Stimulated activated CD8-positive, alpha-beta memory T cell treated with anti-CD3 and anti-CD28 coated beads, Interleukin-4, amount 100 ng/mL, for 4 hours (primary cell): ENCODE measurements at places on chromosomes 5 and 9.

DNA sequence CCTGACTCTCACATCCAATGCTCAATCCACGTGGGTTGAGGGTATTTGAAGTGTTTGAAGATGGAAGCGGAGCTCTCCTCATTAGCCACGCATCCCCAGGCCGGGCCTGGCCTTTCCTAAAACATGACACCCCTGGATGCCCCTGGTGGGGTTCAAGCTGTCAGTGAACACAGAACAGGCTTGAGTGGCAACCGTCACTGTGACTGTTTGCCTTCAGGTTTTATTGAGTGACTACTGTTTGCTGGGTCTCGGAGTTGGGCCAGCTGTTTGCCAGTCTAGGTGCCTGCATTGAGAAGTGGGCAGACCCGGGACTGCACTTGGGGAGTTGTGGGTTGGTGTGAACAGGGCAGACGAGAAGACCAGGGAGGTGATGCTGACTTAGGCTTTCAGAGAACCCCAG is 7.8 kb upstream of the OLFM1 start:
- DNase-seq: no peak

DNA sequence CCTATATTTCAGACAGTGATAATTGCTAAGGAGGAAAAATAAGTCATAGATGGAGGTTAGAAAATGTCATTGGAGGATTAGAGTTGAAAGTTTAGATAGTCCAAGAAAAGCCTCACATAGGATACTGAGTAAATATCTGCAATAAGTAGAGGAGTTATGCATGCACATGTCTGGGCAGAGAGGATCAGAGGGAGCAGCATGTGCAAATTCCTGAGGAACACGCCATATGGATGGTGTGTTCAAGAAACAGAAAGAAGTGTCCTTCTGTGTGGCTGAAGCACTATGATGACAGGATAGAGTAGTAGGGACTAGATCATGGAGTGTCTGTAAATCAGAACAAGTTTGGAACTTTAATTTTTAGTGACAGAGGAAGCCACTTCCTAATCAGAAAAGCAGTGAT is 52.2 kb downstream of the SGCD start:
- DNase-seq: no peak

- DNase-seq: no peak
These were observed 307.3 kb downstream of the PIK3R1 start for GRCh38 chr5:68522863-68523262.

DNA sequence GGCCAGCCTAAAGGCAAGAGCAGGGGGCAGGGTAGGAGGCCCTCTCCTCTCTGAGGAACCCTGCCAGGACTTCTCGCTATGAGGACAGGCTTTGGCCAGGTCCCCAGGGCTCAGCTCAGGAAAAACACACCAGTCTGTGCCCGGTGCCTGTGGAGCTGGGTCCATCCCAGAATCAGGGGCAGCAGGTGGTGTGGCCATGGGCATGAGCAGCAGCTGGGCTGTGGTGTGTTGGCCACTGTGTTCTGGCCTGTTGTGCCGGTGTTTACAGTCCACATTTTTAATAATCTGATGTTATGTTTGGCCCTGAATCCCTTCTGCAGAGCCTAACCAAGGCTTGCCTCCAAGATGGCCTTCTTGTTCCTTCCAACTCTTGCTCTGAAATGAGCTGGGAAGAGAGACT is 77.0 kb downstream of the FGF18 start:
- no peak for DNase-seq

DNA sequence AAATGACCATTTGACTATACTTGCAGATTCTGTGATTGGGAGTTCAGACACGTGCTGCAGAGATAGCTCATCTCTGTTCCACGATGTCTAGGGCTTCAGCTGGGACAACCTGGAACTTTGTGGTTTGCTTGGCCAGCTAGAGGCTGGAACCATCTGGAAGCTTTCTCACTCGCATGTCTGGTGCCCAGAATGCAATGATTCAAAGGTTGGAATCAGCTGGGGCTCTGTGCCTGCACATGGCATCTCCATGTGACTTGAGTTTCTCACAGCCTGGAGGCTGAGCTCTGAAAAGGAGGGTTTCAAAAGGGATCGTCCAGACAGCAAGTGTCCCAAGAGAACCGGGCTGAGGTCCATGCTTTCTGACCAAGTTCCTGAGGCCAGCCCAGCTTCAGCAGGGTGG is 465.2 kb downstream of the GADD45G start:
- no peak for DNase-seq

- no peak for DNase-seq
These were observed 9.0 kb upstream of the DIPK1B start for GRCh38 chr9:136703276-136703860.

GRCh38 chr9:1231998-1232919 is 182.1 kb downstream of the DMRT2 start:
- no peak for DNase-seq

GRCh38 chr9:107620801-107621200 is 131.2 kb upstream of the KLF4 start:
- DNase-seq: no peak

- no peak for DNase-seq
These were observed 49.5 kb upstream of the ELOVL7 start for GRCh38 chr5:60893521-60893920.

- DNase-seq: no peak
These were observed 14.7 kb downstream of the RAD1 start for GRCh38 chr5:34900652-34901051.

DNA sequence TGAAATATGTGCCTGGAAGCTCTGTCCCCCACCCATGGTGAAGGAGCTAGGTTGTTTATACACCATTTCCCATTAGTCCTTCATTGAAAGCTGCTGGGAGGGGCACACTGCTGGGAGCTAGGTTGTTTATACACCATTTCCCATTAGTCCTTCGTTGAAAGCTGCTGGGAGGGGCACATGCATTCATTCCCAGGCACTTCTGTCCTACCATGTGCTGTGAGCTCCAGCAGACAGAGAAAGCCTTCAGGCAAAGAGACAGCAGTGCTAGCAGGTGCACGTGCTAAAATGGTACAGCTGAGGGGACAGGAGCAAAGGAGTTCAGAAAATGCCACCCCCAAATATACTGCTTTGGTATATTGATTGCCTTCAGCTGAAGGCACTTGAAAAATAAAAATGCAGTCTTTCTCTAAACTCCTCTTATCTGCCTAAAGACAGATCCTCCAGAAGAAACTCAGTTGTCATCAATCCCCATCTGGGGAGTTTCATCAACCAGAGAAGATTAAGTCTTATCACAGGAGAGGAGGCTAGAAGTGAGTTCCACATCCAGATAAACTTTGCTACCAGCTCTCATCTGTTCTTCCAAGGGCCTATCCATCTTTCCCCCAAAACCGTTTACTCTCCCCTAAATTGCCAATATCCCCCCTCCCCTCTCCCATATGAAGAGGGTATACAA is 27.7 kb upstream of the DAPK1 start:
- DNase-seq: no peak

GRCh38 chr5:32092938-32093812 is 80.9 kb downstream of the GOLPH3 start:
- DNase-seq: peak; percentile 43

DNA sequence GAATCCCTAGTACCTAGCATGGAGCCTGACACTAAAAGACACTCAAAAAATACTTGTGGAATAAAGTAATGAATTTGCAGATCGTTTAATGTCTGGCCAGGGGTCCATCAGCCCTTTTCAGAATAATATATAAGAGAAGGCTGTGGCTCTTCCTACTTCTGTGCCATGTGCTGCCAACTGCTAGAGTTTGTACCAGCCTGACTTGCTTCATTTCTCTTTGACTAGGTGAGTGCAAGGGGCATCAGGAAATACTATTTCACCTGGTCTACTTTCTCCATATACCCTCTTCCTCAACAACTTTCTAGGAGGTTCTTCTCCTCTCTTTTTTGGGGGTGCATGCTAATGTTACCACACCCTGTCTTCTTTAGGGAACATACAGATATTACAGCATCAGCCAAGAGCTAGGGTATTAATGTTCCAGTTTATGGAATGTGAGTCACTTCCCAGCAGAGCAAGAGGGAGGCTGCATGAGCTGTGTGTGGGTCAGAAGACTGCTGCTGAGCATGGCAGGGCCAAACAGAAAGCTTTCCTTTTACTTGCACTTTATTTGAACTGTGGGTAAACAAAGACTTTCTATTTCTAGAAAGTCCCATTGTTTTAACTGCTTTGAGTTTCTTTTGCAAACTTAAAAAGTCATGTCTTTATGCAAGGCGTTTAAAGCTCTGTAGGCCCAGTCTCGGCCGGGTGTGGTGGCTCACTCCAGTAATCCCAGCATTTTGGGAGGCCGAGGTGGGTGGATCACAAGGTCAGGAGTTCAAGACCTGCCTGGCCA is 158.9 kb downstream of the ADAMTSL1 start:
- DNase-seq: no peak

GRCh38 chr5:170315154-170315553 is 17.6 kb upstream of the LCP2 start:
- DNase-seq: no peak

GRCh38 chr5:154349626-154350264 is 96.1 kb upstream of the SAP30L start:
- DNase-seq: no peak

DNA sequence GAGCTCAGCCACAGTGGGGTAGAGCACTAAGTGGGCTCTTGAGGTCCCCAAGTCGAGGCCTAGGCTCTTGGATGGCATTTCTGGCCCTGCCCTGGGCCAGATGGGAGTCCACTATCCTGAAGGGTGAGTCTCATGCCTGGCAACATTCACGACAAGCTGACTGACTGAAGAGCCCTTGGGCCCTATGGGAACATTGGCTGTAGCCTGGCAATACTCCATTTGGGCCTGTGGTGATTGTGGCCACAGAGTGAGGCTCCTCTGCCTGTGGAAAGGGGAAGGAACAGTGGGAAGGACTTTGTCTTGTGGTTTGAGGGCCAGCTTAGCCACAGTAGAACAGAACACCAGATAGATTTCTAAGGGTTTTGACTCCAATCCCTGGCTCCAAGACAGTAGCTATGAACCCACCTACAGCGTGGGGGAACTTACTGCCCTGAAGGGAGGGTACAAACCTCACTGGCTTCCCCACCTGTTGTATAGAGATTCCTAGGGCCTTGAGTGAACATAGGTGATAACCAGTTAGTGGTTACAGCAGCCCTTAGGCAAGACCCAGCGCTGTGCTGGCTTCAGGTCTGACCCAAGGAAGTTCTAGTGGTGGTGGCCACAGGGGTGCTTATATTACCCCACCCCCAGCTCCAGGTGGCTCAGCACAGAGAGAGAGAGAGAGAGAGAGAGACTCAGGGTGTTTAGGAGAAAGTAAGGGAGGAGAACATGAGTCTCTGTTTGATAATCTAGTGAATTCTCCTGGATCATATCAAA is 72.4 kb downstream of the KIAA0825 start:
- DNase-seq: no peak

DNA sequence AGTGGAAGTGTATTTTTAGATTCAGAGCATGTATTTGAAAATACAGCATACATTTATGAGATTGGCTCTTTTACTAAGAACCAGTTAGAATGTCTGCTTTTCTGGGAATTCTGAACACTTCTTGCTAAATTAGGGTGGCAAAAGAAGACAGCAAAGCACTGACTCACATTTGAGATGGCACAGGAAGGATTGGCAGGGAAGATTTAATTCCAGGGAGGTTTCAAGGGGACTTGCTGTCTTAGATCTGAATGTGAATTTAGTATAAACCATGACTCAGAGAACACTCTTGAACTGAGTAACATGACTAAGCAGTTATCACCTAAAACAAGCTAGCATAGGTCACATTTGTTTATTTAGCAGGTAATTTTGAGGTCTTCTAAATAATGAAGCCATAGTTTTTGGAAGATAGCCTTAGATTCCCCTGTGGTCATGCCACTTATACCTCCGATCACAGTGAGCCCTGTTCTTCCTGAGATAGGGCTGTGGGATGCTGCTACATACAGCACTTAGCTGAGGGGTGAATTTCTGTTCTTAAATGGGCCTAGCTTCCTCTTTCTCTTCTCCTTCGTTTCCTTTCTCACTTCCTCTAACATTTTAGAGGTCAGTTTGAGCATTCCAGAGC is 173.8 kb downstream of the PCSK1 start:
- DNase-seq: no peak

GRCh38 chr5:1888541-1889251 is 6.0 kb upstream of the IRX4 start:
- no peak for DNase-seq

DNA sequence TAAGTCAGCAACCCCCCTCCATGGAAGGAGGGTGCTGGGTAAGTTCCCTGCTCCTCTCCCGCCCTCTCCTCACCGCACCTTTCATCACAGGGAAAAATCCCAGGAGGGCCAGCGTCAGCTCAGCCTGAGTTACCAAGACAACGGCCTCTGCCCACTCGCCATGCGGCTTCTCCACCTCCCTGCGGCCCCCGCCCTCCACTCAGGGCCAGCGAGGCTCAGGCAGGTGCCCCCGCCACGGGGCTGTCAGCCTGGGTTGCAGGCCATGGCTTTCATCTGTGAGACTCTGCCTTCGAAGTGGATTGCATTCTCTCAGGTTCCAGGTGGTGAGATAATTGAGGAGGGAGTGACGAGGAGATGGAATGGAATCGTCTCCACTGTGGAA is 27.2 kb upstream of the LAMC3 start:
- no peak for DNase-seq

GRCh38 chr5:128877476-128877875 is 87.8 kb upstream of the SLC27A6 start:
- DNase-seq: no peak

DNA sequence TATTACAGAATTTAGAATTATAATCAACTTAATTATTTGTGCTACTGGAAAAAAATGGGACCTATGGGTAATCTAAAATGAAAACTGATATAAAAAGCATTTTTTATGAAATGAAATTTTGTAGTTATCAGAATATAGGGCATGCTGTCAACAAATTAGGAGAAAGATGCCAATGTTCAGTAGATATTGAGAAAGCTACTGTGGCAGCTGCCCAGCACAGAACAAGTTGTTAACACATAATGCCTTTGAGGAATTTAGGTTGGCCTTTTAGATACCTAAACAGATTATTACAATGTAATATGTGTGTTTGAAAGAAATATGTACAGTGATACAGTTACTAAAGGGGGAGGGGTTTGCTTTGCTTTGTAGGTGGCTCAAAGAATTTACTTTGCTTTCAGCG is 54.1 kb downstream of the PPIC start:
- DNase-seq: no peak

DNA sequence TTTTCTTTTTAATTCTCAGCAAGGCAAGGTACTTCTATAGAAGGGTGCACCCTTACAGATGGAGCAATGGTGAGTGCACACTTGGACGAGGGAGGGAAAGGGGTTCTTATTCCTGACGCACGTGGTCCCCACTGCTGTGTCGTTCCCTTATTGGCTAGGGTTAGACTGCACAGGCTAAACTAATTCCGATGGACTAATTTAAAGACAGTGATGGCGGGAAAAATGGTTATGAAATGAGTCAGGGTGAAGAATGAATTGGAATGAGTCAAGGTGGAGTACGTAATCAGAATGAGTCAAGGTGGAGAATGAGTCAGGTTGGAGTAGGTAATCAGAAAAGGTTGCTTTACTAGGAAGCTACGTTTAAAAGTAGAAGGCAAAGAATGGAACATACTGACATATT is 2.1 kb upstream of the HMGCS1 start:
- no peak for DNase-seq

- no peak for DNase-seq
These were observed 67.1 kb downstream of the TEX10 start for GRCh38 chr9:100285601-100286000.
